ENCODE measurements at places on chromosomes 16 and 17. TPM values are rescaled to one million over a fixed set of nuclear protein-coding genes. Genes with fewer than 3 reads are reported as not detected.

Gene SNX20
- 26.6 TPM for total RNA-seq

DNA sequence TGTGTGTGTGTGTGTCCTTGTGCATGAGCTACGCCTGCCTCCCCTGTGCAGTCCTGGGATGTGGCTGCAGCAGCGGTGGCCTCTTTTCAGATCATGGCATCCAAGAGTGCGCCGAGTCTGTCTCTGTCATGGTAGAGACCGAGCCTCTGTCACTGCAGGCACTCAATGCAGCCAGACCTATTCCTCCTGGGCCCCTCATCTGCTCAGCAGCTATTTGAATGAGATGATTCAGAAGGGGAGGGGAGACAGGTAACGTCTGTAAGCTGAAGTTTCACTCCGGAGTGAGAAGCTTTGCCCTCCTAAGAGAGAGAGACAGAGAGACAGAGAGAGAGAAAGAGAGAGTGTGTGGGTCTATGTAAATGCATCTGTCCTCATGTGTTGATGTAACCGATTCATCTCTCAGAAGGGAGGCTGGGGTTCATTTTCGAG, 22.5 kb downstream of the STAT5A start:
- peaks cover 65% of the 10 kb centered on the region for H3K36me3 ChIP-seq
- H3K4me1 ChIP-seq = peaks cover 74% of the 10 kb centered on the region
- no peaks in the 10 kb centered on the region for H3K27me3 ChIP-seq
- H3K27ac ChIP-seq = peak overlapping the region; percentile 64

GRCh38 chr16:26177438-26177837, 485.7 kb downstream of the HS3ST4 start:
- H3K4me1 ChIP-seq = no peaks in the 10 kb centered on the region
- no peaks in the 10 kb centered on the region for H3K36me3 ChIP-seq
- H3K27ac ChIP-seq = no peak overlapping the region
- H3K4me3 ChIP-seq = no peak overlapping the region
- no peak for DNase-seq
- H3K27me3 ChIP-seq = no peaks in the 10 kb centered on the region

Gene PLXDC1
- 66.7 TPM for total RNA-seq

- H3K36me3 ChIP-seq = no peaks in the 10 kb centered on the region
- no peak overlapping the region for H3K4me3 ChIP-seq
- DNase-seq = no peak
- no peak overlapping the region for H3K27ac ChIP-seq
Measured at GRCh38 chr16:85517154-85517553, 96.0 kb upstream of the GSE1 start.

GRCh38 chr17:81002013-81002384, 10.4 kb downstream of the CHMP6 start:
- no peak for DNase-seq
- peaks cover 20% of the 10 kb centered on the region for H3K27me3 ChIP-seq
- H3K27ac ChIP-seq = no peak overlapping the region
- H3K4me1 ChIP-seq = peaks cover 16% of the 10 kb centered on the region
- peaks cover 30% of the 10 kb centered on the region for H3K36me3 ChIP-seq
